CD14-positive monocyte (primary cell): ENCODE measurements at places on chromosomes 6 and 20. TPM values are rescaled to one million over a fixed set of nuclear protein-coding genes. Genes with fewer than 3 reads are reported as not detected.

DNA sequence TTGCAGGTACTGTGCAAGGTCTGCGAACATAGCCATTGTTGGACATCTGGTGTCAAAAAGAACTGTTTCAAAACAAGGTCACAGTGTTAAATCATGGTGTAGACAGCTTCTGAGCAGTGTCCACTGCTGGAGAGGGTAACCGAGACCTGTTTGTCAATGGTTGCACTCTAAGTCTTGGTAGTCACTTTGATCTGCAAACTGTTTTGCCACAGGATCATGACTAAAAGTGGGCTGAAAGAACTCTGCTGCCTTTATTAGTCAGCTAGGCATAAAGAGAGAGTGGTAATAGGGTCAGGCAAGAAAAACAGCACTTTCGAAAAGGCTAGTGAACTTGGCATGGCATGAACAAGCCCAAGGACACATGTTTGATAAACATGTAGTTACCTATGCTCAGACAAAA, 552.3 kb upstream of the CITED2 start:
- DNase-seq = no peak

LRRC73 gene
- polyA plus RNA-seq = not detected

EYS gene
- 0.01 TPM in 1 of 2 replicates, not detected in the other for polyA plus RNA-seq

GRCh38 chr6:128474481-128474880, 45.9 kb downstream of the PTPRK start:
- no peak for DNase-seq

DST gene
- 1.1 TPM for polyA plus RNA-seq

GRCh38 chr6:95169775-95170174, 407.6 kb upstream of the MANEA start:
- DNase-seq = no peak

GRCh38 chr6:130575971-130576370, 210.2 kb downstream of the TMEM200A start:
- no peak for DNase-seq

RAET1G gene
- not detected in 2 replicates for polyA plus RNA-seq

DNA sequence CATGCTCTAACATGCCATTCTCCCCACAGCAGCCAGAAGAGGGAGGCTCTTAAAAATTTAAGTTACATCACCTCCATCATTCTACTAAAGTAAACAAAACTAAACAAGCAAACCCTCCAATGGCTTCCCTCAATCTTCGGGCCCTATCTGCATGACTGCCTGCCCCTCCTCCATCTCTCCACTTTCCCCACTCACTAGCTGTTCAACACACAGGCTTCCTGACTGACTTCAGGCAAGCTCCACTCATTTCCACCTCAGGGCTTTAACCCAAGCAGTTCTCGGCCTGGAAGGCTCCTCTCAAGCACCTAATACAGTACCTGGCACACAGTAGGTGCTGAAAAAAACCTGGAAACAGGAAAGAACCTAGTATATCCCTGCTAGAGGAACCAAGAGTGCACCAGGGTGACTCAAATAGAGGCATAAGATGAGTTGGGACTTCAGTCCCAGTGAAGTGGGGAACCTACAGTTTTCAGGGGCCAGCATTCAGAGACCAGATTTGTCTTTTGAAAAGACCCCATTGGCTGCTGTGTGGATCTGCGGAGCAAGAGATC, 2.8 kb downstream of the AHCY start:
- no peak for DNase-seq

GRCh38 chr20:35020108-35020928, 64.7 kb downstream of the MYH7B start:
- DNase-seq = no peak

- DNase-seq = no peak
Measured at GRCh38 chr6:51514748-51515402, 572.5 kb downstream of the PKHD1 start.

GRCh38 chr6:86070151-86070550, 427.5 kb upstream of the SYNCRIP start:
- no peak for DNase-seq

TRIM26 gene
- polyA plus RNA-seq = 26.0 TPM

DNA sequence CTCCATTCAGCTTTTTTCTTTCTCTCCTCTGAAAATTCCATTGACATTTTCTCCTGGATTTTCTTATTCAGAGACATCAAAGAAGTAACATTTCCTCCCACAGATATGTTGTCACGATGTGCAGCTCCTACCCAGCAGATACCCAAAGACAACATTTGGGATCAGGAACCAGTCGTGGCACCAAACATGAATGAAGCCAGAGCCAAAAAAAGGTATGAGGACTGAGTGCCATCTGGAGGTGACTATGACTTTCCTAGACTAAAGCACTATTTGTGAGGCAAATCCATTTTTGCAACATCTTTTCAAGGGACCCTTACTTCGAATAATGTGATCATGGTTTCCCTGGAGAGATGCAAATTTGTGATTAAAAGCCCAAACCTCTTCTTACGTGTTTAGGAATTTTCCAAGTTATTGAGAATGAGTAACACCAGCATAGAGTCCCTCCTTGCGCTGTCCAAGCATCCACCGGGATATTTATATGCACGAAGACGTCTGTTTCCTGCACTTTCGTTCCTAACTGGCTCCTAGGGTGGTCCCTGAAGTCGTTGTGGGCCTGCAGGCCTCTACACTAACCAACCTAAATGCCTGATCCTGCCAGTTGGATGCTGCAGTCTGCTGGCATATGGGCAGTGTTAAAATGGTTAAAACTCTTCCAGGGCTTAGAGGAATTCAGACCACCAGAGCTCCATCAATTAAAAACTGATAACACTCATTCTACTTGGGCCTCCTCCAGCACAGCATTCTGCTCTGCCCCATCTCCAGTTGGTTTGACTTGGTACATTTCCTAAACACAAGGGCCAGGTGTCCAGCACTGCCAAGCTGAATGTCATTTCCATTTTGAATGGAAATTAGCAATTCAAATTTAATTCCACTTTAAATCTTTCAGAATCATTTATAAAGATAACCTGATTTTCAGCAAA, 256.6 kb downstream of the C6orf118 start:
- DNase-seq = no peak
